ENCODE measurements at places on chromosomes 5 and 9.

- no peak for DNase-seq
Observed at GRCh38 chr5:167030500-167031120, 1260.8 kb upstream of the WWC1 start.

DNA sequence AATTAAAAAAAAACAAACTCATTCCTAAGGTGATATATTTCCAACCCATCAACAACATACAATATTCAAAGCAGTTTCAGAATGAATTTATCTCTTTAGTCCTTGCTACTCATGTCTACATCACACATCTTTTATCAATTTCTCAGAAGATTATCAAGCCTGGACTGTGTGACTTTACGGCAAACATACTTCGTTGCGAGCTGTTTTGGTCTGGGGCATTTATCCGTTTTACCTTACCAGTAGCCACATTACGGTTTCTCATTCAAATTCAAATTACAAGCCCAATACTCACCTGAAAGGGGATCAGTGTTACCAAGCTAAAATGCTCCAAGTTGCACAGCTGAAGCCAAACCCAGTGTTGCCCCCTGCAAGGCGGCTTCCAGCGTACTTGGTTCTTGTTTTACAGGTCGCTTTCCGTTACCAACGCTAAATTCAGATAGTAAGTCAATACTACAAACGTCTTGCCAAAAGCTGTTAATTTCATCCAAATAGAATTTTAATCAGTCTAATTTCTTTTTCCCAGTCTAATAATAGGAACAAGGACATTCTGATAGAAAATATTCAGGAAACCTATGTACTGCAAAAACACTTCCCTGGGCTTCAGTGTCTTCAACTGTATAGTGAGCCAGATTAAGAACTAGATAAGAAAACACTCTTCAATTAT, 1.8 kb downstream of the HNRNPH1 start:
- DNase-seq, result no peak

GRCh38 chr9:88388886-88389605, 802 bp downstream of the SPIN1 start:
- peak; percentile 65 for DNase-seq

DNA sequence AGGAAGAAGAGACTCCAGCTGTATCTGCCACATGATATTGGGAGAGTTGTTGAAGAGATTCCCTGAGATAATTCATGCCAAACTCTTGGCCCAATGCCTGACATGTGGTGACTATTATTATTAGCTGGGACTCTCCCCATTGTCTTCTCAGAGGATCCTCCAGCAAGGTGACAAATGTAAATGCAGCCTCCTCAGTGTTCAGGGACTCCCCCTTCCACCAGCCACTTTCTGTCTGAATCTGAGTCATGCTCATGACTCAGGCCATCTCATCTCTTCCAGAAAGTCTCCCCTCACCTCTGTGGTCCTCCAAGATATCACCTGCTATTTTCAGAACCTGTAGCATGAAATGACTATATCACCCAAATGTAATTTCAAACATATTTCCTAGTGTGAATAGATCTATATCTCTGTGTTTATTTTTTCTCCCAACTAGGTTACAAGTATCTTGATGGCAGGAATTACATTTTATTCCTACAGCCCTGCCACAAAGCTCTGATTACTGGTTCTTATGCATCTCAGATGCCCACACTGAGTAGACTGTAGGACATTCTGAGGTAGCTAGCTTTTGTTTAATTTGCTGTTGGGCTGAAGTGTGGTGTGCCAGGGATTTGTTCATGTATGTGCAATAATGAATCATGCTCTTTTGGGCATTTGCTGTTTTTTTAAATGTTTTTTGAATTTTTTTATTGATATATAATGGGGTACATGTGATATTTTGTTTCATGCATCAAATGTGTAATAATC, 126.6 kb upstream of the IL12B start:
- DNase-seq, result peak; percentile 51

GRCh38 chr5:171024084-171024483, 162.3 kb downstream of the RANBP17 start:
- DNase-seq, result no peak

GRCh38 chr5:105015098-105015497, 1452.5 kb upstream of the NUDT12 start:
- DNase-seq, result no peak

- DNase-seq, result no peak
Observed at GRCh38 chr9:95587021-95587964, 70.5 kb upstream of the PTCH1 start.

GRCh38 chr5:159969966-159970365, 39.0 kb upstream of the TTC1 start:
- no peak for DNase-seq

DNA sequence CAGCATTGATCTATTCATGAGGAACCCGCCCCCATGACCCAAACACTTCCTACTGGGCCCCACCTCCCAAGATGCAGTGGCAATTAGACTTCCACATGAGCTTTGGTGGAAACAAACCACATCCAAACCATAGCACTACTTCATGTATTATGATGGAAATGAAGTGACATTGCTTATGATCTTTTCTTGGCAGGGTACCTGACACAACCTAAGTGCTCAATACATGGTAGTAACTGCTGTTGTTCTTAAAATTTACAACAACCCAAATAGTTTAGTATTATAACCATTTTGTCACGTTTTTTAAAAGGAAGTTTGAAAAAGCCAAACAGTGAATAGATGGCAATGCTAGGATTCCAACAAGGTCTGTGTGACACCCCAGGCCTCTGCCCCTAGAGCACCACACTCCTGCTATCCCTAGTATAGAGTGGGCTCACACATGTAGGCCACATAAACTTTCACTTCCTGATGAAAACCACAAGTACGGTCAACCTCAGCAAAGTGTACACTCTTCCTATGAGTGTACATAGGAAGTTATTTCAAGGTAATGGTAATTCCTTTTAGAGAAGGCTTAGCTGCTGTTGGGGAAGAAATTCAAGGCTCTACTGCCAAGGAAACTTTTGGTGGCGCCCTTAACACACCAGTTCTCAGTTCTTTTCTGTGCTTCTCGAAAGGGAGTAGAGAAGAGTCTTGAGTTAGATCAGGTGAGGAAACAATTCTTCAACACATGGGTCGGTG, 97.6 kb downstream of the ARSB start:
- DNase-seq, result no peak

DNA sequence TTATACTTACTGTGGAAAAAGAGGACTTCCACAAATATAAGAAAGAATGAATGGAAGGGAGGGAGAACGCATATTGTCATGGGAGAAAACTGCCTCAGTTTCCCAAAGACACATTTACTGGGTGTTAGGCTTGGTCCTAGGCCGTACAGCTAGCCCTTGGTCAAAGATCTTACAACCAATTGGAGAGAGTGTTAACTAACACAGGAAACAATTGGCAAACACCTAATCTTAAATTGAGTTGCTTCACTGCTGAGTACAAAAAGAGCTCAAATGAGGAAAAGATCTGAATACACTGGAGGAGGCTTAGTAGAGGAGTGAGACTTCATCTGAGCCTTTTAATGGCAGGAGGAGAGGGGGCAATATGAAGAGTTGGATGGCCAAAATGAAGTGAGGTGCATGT, 161.7 kb downstream of the GLIS3 start:
- DNase-seq, result peak; percentile 41

GRCh38 chr5:14143841-14144585, 871 bp downstream of the TRIO start:
- DNase-seq, result peak; percentile 48

GRCh38 chr9:98899408-98900056, 44.2 kb upstream of the COL15A1 start:
- peak; percentile 81 for DNase-seq

- DNase-seq, result no peak
Observed at GRCh38 chr5:28254846-28255245, 1216.5 kb upstream of the CDH9 start.

- DNase-seq, result no peak
Observed at GRCh38 chr5:64285188-64286130, 119.8 kb downstream of the RNF180 start.

DNA sequence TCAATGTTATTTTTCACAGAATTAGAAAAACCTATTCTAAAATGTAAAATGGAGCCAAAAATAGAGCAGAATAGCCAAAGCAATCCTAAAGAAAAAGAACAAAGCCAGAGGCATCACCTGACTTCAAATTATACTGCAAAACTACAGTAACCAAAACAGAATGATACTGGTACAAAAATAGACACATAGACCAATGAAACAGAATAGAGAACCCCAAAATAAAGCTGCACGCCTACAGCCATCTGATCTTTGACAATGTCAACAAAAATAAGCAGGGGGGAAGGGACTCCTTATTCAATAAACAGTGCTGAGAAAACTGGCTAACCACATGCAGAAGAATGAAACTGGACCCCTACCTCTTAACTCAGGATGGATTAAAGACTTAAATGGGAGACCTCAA, 65.8 kb upstream of the PDE4D start:
- DNase-seq, result no peak

GRCh38 chr5:119743927-119744326, 114.6 kb downstream of the FAM170A start:
- DNase-seq, result peak; percentile 13

GRCh38 chr9:26066237-26066636, 388.0 kb upstream of the TUSC1 start:
- DNase-seq, result no peak

GRCh38 chr9:124980431-124980830, 39.5 kb upstream of the GOLGA1 start:
- no peak for DNase-seq
